Nephron progenitor cell (in vitro differentiated cells): ENCODE measurements at places on chromosomes 3 and 15.
A peak's percentile ranks its signal among the peaks of the same experiment; 100 is the strongest.

- peaks cover 2% of the 10 kb centered on the region for H3K27me3 ChIP-seq
- H3K27ac ChIP-seq = peak overlapping the region; percentile 89
- H3K36me3 ChIP-seq = no peaks in the 10 kb centered on the region
- no peak for DNase-seq
These were observed 12.1 kb downstream of the CHRNA7 start for GRCh38 chr15:32042269-32042972.

DNA sequence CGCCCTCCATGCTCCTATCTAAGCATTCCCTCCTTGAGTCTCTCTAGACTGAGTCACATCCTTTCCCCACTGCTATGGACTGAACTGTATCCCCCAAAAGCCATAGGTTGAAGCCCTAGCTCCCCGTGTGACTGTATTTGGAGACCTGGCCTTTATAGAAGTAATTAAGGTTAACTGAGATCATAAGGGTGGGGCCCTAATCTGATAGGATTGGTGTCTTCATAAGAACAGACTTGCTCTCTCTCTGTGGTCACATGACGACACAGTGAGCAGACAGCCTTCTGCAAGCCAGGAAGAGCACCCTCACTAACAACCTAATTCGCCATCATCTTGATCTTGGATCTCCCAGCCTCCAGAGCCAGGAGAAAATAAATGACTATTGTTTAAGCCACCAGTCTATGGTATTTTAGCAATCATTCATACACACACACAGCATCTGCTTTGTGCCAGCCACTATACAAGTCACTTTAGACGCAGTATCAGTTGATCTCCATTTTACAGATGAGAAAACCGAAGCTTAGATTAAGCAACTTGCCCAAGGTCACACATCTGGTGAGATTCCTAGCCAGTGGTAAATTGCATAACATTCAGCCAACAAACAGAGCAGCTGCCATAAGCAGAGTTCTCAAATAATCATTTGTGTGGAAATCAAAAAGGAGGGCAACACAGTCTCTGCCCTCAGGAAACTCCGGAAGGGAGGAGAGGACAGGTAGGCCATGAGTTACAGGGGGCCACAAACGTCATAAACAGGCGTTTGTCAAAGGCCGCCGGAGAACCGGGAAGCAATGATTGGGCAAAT lies 66.3 kb upstream of the HES1 start:
- peaks cover 20% of the 10 kb centered on the region for H3K27me3 ChIP-seq
- H3K27ac ChIP-seq = peak overlapping the region; percentile 39
- peaks cover 25% of the 10 kb centered on the region for H3K36me3 ChIP-seq
- no peak for DNase-seq

- no peaks in the 10 kb centered on the region for H3K4me1 ChIP-seq
- no peak overlapping the region for H3K27ac ChIP-seq
- no peak for DNase-seq
- peaks cover 6% of the 10 kb centered on the region for H3K27me3 ChIP-seq
These were observed 300.5 kb downstream of the RAP2B start for GRCh38 chr3:153462545-153462944.

GRCh38 chr3:186953011-186953487 lies 22.7 kb downstream of the ST6GAL1 start:
- peaks cover 10% of the 10 kb centered on the region for H3K4me1 ChIP-seq
- H3K36me3 ChIP-seq = peaks cover 99% of the 10 kb centered on the region
- peak overlapping the region; percentile 49 for H3K27ac ChIP-seq
- no peak overlapping the region for H3K4me3 ChIP-seq
- no peak for DNase-seq
- peaks cover 2% of the 10 kb centered on the region for H3K27me3 ChIP-seq

GRCh38 chr15:31241888-31242522 lies 84.6 kb upstream of the KLF13 start:
- H3K4me1 ChIP-seq = no peaks in the 10 kb centered on the region
- no peak overlapping the region for H3K4me3 ChIP-seq
- DNase-seq = no peak
- H3K27ac ChIP-seq = no peak overlapping the region
- peaks cover 6% of the 10 kb centered on the region for H3K27me3 ChIP-seq

DNA sequence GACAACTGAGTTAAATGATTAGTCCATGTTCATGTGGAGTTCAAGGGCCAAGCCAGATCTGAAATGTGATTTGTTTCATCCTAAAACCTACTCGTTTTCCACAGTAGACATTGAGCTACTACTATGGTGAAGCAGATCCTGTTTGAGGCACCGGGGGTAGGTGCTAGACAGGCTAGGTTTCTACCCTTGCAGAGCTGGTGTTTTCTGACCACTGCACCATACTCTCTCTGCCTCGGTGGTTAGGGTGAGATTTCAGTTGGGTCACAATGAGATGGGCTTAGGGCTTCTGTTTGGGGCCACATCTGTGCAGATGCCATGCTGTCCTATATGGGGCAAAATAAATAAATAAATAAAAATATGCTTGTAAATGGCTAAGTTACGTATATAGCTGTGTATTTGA lies 99.3 kb downstream of the OXNAD1 start:
- no peak overlapping the region for H3K27ac ChIP-seq
- peaks cover 9% of the 10 kb centered on the region for H3K4me1 ChIP-seq

DNA sequence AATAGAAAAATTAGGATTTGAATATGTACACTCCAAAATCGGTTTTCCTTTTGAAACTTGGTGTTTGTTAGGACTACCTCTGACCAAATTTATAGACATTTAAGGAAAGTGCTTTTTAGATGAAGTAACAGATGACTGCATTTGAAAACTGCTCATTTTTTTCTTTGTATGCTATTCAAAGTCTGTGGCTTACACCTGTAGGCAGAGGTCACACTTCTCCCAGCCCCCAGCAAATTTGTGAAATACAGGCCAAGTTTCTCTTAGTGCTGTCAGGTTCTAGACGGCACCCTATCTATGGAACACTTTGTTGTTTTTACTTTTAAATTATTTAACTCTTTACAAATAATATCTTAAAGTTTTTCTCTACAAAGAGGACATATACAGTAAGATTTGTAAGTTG lies 100.8 kb upstream of the C15orf61 start:
- DNase-seq = no peak
- H3K27ac ChIP-seq = no peak overlapping the region
- H3K4me1 ChIP-seq = peaks cover 21% of the 10 kb centered on the region
- no peak overlapping the region for H3K4me3 ChIP-seq
- H3K36me3 ChIP-seq = no peaks in the 10 kb centered on the region
- no peaks in the 10 kb centered on the region for H3K27me3 ChIP-seq
